ENCODE measurements at places on chromosomes 4 and X.

- no peak for DNase-seq
Measured at GRCh38 chr4:108204518-108204917, 35.8 kb upstream of the LEF1 start.

GRCh38 chr4:185352741-185353140 lies 43.0 kb downstream of the LRP2BP start:
- DNase-seq: no peak

GRCh38 chr4:41146716-41147506 lies 67.4 kb downstream of the APBB2 start:
- peak; percentile 2 for DNase-seq

GRCh38 chr4:140061659-140062289 lies 92.2 kb downstream of the MAML3 start:
- no peak for DNase-seq

- DNase-seq: no peak
Measured at GRCh38 chr4:138087066-138087719, 155.0 kb downstream of the SLC7A11 start.

DNA sequence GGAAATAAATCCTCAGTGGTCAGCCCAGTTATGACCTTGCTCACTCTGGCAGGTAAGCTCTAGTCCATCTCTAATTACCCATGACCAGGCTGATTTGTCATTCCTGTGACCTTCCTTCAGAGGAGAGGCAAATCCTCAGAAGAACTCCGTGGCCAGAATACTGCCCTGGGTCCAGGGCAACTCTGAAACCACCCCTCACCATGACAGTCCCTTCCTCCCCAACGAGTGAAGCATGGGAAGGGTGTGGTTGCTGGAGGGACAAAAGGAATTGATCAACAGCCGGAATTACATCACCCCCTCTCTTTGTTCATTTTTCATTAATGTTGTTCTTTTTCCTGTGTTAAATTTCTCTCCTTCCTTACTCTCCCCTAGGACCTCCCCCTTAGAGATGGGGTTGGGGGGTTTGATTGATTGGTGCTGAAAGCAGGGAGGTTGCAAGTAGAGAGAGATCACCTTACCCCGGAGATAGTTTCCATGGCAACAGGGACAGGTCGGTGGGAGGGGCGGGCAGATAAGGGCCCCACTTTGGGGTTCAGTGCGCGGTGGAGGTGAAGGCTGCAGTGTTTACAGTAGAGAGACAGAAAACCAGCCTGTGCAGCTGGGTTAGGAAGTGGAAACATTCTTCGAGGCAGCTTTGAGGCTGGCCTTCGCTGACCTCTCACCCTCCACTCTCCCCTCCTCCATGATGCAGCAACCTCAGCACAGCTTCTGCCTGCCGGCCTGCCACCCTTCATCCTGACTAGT lies 647.4 kb downstream of the BCOR start:
- DNase-seq: no peak

- no peak for DNase-seq
Measured at GRCh38 chr4:23539969-23540569, 349.8 kb downstream of the PPARGC1A start.

GRCh38 chr4:5186271-5187064 lies 135.2 kb downstream of the STK32B start:
- DNase-seq: peak; percentile 86

DNA sequence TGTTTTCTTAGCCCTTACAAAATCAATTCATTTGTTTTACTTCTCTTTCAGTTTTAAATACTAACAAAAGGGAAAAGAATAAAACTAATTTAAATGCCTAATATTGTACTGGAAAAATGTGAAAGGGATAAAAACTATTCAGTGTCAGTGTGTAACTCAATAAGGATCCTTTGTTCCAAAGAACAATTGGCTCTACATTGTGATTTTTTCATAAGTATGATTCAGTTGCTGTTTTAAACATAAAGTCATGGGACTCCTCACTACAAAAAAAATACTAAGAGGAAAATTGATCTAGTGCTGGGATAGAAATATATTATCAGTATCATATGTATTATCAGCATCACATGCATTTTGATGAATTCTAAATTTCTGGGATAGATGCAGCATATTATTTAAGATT lies 199.4 kb upstream of the TRAM1L1 start:
- DNase-seq: no peak

GRCh38 chrX:95860127-95860526 lies 824.5 kb upstream of the DIAPH2 start:
- no peak for DNase-seq

DNA sequence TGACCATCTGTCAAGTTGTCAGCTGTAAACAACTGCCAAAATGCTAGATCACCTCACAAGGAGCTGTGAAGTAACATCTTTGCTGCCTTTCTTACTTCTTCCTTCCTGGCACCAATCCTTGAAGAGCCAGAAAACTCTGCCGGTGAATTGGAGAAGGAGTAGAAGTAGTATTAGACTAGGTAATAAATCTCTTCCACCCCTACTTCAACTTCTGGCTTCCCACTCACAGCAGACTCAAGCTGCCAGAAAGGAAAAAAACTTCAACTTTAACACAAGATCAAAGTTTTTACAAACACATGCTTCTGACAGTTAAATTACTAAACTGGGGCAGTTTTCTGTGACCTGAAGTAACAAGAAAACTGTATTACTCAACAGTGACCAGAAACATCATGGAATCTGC lies 164.7 kb upstream of the SLC7A11 start:
- no peak for DNase-seq

GRCh38 chr4:143186649-143187048 lies 1.9 kb downstream of the USP38 start:
- DNase-seq: no peak

DNA sequence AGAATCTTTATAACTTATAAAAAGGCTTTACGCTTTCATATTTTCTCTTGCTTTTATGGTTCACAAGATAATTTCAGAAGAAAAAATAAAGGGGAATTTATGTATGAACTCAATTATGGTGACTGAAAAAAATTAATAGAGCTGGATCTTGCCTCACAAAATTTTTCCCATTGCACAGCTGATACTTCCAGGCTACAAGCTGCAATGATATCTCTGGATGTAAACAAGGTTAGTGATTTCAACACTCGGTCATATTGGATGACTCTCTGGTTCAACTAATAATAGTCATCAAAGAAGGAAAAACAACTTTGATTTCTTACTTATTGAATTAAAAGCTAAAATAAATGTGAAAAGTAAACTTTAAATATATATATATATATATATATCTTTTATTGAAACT lies 868.0 kb downstream of the FAT4 start:
- no peak for DNase-seq

- DNase-seq: no peak
Measured at GRCh38 chr4:112513971-112514646, 1.9 kb downstream of the NEUROG2 start.

DNA sequence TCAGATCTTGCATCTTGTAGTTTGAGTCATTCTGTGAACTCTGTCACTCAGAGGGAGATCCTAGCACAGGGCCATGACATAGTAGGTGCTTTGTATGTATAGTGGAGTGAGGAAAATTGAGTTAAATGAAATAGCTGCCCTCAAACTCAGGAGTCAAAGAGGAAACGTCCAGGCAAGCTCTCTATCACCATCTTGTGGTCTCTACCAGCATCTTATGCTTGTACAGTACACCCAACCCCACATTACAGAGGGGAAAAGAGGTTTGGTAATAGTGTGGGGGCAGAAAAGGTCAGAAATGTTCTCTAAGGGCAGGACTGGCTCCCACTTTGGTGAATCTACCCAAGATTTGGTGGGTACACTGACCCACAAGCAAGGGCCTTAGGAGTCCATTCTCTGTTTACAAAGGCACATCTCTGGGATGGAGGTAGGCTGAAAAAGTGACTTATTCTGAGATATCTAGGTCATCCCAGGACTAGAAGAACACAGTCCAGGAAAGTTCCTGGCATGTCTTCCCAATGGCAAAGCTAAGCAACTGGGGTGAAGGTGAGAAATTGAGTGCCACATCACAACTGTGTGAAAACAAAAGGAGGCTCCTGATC lies 131.8 kb downstream of the OR13H1 start:
- no peak for DNase-seq

DNA sequence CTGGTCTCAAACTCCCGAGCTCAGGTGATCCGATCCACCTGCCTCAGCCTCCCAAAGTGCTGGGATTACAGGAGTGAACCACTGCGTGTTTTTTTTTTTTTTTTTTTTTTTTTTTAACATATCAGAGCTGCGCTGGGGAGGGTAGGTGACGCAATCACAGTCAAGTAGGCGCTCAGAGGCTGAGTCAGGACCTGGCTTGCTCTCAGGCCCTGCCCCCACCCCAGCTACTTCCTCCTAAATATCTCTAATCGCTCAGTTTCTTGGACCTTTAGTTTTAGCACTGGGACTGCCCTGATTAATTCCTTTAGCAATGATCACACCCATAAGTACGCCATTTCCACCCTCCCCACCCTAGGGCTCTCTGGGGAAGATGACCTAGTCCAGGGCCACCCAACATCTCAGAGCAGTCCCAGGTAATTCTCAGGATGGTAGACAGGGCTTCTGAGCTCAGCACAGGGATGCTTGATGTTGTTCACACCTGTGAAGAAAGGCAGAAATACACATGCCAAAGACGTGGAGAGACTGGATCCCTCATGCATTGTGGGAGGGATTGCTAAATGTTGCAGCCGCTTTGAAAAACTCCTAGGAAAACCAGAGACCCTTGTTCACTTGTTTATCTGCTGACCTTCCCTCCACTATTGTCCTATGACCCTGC lies 50.2 kb downstream of the DDX3X start:
- peak; percentile 49 for DNase-seq

DNA sequence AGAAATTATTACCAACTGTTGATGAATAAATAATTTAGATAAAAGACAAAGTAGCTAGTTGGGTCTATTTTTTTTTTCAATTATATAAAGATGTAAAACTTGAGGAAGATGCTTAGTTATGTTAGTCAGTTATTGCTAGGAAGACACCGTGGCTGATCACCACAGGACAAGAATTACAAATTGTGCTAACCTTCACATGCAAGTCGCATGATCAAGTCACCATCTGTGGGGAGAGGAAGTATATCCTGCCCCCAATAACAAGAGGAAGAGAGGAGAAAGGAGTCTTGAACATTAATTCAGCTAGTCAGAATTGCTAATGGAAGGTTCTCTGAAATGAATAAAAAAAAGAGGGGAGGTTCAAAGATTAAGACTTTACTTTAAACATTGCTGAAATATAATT lies 52.3 kb downstream of the CPEB2 start:
- no peak for DNase-seq

DNA sequence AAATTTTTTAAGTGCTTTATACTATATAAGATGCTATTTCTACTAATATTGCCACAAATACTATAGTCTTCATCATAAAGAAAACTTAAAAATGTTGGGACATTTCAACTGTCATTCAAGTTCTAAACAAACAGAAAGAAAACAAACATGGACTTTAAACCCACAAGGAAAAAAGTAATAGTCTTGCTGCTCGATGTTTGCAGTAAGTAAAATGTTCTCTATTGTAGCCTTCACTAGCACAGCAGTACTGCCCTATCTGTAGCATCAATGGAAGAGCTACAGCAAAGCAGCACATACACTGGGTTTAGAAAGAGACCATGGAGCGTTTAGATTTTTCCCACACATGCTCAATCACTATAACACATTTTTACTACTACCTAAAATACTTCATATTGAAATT lies 146.8 kb downstream of the KLHL13 start:
- DNase-seq: no peak

- DNase-seq: no peak
Measured at GRCh38 chrX:27354021-27354420, 109.1 kb downstream of the PPP4R3C start.

GRCh38 chr4:9762823-9763475 lies 18.5 kb upstream of the DRD5 start:
- DNase-seq: peak; percentile 86

DNA sequence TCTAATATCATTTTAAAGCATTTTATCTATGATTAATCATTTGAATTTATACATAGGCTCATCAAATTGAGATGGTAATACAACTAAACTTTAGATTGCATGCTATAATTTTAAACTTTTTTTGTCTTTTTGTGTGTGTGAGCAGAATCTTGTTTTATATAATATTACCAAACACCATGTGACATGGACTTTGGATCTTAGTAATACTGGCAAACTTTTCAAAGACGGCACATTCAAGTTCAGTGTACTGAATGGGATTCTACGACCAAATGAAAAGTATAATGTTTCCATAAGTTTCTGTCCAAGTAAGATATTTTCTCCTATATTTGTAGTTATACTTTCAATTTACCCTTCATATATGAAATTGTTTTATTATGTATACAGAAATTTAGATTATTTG lies 116.0 kb downstream of the CFAP47 start:
- no peak for DNase-seq

DNA sequence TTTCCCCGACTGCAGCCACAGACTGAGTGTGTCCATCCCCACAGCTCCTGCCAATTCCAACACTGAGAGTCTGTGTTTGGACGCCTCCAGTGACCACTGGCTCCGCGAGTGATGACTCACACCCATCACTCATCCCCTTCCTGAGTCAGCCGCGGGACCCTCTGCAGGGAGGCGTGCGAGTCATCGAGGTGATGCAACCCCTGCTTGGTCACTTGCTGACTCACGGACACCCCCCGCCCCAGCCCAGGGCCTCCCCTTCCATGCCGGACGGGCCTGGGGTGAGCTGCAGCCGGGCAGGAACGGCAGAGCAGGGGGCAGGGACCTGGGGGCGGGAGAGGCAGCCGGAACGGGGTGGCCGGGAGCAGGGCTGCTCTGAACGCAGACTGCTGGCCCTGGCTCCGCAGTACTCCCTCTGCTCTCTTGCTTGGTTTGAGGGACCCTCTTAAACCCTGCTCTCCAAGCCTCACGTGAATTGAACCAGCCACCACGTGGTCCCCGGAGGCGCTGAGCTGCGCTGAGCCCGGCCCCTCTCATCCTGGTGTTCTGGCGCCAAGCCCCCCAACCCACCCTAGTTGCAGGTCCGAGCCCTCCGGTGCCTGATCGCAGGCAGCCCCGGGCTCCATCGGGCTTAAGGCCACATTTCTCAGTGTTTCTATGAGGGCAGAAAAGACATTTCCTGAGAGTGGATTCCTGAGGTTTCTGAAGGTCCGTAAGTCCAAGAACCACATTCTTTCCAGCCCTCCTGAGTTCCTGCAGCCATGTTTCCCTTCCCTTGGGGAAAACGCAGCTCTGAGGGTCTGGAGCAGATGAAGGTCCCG lies 32.4 kb downstream of the FGFRL1 start:
- peak; percentile 79 for DNase-seq

DNA sequence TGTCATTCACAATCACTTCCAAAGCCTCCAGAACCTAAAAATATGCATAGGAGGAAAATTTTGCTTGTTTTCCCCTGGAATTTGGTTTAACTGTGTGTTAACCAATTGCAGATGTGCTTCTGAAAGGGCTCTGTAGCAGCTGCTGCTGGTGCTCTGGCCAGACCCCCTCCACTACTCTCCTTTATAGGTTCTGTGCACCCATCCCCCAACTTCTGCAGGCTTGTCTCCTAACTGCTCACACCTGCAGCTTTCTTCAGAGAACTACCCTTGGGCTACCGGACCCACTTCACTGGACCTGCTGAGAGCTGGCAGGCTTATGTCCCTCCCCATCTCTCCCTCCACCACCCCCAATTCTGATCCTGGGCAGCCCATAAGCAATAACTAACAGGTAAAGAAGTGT lies 662.1 kb upstream of the DIPK2B start:
- no peak for DNase-seq

GRCh38 chr4:65865489-65865888 lies 195.2 kb upstream of the EPHA5 start:
- DNase-seq: peak; percentile 4
